D341Med (cell line): ENCODE measurements at places on chromosomes 4 and X.

GRCh38 chr4:123603165-123603564 is 206.6 kb downstream of the SPRY1 start:
- DNase-seq, result no peak

- no peak for DNase-seq
These were observed 15.4 kb upstream of the ADH6 start for GRCh38 chr4:99234331-99235010.

DNA sequence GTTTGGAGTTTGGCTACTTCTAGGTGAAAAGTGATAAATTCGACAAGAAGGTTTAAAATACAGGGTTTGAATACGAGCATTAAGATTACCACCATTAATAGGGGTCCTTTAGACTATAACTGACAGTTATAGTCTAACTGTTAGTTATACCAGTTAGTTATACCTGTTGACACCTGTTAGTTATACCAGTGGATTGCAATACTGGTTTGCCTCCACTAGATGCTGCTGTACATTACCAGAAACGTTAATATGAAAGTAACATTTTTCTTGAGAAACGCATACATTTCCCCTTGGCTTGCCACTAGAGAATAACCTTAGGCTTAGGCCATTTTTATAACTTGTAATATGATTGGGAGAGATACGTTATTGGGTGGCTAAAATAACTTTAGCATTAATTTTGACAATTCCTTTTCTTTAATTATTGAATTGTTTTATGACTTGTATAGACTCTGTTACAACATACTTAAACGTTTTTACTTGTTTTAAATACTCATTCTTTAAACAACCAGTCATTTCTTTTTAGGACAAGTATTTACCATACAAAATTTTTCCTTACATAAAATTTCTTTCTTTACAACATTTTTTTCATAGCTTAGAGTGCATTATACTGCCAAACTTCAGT is 911.2 kb downstream of the FSTL5 start:
- DNase-seq, result peak; percentile 49

GRCh38 chr4:69858690-69859089 is 1.3 kb downstream of the SULT1E1 start:
- DNase-seq, result peak; percentile 17

GRCh38 chrX:153353416-153353815 is 19.5 kb downstream of the ZNF275 start:
- no peak for DNase-seq

GRCh38 chr4:4735870-4736269 is 123.6 kb upstream of the MSX1 start:
- DNase-seq, result no peak

GRCh38 chr4:17578482-17578891 is 1.5 kb downstream of the LAP3 start:
- DNase-seq, result no peak

GRCh38 chr4:112944006-112944405 is 105.4 kb upstream of the ANK2 start:
- no peak for DNase-seq

- DNase-seq, result no peak
These were observed 543.0 kb downstream of the SPRY1 start for GRCh38 chr4:123939621-123940020.

DNA sequence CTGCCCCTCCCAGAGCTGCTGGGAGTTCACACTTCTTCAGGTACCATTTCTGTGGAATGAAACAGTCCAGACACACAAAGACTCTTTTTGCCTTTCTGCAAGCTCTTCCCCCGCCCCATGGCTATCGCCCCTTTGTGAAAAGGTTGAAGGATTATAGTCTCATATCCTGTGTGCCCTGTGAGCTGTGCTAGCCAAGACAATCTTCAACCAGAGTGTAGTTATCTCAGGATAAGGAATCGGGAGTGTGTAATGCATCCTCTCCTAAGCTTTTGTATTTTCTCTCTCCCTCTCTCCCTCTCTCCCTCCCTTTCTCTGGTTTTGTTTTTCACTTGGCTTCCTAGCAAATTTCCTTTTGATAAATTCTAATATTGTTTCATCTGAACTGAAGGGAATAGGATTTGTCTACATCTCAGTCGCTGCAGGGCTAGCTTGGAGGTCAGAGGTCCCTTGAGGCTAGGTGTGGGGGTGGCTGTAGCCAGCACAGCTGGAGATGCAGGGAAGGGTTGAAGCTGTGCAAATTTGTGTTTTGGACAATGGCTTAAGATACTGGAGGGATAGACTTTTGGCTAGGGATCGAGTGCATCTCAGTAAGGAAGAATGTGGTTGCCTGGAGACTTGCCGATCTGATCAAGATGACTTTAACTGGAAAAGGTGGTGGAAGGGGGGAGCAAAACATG is 74.6 kb upstream of the NALF2 start:
- DNase-seq, result no peak

DNA sequence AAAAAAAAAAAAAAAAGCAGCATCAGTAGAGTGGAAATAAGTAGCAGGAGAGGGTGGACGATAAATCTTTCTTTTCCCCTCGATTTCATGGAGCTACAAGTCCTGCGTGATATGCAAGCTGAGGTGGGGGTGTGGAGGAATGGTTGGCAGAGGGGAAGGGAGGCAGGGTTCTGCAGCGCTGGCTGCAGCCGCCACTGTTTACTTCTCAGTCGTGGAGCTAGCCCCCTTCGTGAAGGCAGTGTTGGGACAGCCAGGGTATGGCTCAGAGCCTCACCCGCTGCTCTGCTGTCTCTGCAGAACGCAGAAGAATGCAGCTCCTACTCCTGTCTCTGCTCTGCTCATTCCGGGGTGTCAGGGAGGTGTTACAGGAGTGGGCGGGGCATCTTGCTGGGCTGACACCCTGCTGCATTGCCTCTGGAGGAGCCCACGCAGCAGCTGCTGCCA is 140.6 kb downstream of the GPM6A start:
- DNase-seq, result peak; percentile 24

DNA sequence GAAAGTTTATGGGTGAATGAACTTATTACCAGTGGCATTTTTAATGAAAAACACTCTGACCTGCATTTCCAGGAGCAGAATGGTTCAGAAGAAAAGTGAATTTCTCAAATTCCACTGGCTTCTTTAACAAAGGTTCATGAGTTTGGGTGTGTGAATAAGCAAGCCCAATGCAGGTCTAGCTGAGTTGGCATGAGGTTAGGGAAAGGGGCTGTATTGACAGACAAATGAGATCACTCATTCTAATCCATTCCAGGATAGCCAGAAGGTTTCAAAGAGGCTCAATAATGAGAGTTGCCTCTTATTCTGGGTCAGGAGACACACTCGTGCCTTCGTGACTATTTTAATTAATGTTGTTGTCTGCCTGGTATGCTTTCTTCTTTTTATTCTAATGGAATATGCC is 43.7 kb upstream of the NPY2R start:
- DNase-seq, result no peak

GRCh38 chr4:153131596-153131995 is 72.6 kb upstream of the TRIM2 start:
- no peak for DNase-seq

DNA sequence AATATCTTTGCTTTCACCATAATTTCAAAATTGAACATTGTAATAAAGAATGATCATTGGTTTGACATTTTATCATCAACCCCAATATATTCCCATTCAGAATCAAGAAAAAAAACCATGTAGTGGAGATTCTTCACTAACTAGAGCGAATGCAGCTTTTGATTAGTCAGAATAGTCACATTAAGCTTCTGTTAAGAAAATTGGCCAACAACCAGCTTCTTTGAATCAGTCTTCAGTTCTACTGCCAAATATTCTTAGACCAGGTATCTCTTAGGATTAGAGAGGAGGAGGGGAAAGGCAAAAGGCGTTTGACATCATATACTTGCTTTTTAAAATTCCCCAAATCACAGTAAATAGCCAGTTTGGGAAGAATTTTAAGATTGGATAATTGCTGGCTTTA is 22.2 kb upstream of the TBC1D8B start:
- DNase-seq, result no peak

DNA sequence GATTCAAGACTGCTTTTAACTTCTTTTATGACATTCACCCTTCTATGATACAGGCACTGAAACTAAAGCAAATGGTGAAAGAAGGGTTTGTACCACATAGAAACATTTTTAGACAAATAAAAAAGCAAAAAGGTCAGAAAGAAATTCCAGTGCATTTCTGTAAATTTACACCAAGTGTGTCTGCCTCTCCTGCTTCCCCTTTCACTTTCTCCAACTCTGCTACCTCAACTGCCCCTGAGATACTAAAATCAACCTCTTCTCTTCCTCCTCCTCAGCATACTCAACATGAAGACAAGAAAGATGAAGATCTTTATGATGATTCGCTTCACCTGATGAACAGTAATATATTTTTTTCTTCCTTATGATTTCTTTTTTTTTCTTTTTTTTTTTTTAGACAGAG is 187.9 kb downstream of the LRBA start:
- DNase-seq, result no peak

DNA sequence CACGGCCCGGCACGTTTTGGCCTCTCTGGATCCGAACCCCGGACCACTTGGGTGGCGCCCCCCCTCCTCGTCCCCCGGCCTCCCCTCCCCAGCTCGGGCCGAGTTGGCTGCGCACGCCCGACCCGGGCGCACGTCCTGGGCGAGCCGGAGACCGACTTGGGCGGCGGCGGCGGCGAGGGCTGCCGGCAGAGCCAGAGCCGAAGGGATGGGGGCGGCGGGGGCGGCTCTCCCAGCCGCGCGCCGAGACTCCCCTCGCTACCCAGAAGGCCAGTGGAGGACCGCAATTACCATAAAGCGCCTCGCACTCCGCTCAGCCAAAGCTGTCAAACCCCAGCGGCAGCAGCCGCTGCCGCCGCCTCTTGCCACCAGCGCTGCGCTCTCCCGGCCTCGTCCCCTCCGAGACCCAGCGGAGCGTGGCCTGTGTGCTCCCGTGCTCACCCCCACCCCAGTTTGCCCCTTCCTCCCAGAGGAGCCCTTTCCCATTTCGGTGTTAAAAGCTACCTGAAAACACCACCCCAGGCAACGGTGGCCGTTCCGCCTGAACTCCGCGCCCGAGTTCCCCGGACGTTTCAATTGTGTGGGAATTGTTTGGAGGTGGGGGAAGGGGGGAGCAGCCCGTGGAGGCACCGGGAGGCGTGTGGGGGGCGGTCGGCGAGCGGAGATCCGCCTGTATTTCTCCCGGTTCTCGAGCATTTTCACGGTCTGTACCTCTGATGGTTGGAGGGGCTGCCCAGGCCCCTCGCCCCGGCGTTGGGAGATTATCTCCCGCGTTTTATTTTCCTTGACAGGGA is 701 bp upstream of the BCOR start:
- peak; percentile 67 for DNase-seq

DNA sequence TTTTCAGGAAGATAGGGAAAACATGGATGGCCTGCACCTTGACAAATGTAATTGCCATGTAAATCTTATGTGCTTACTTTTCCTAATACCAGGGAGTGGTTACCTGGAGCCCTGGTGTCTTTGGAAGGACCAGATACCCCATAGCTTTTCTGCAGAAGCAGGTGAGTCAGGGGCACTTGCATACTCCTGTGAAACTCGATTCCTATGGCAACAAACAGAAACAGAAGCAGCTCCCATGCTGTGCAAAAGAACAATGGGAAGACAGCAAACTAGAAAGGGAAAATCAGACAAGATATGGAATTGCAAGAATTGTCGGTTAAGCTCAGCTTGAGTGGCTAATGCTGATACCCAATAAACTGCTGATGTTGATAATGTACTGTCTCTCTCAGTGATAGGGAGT is 117.4 kb upstream of the AFF2 start:
- DNase-seq, result no peak

DNA sequence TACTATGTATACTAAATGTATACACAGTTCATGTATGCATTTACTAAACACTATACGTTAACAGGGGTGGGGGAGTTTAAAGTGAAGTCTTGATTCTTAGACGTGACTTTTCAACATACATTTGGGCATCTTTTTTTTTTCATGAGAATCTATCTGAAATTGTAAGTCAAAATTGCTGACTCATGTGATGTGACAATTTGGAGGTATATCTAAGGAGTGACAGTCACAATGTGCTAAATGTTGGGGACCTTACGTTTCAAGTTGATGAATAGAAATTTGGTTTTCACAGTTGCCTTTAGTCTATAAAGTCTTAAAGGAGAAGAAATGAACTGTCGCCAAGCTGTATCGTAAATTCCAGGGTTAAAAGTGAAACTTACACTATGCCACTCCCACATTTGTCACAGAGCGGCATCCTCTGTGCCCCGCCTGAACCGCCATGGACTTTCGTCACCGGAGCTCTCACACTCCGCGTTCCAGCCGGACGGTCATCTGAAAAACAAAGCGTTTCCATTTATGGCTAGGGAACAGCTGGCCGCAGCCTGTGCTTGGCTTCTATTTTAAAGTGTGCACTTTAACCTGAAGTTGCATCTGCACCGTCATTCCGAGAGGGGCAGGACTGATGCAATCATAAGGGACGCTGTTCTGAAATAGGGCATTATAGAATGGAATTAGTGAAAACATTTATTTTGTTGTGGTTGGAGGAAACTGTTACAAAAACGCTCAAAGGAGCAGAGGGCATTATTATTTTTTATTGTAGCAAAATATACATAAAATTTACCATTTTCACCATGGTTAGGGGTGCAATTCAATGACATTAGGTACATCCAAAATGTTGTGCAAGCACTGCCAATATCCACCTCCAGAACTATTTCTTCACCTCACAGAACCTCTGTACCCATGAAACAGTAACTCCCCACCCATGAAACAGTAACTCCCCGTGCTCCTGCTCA is 30.9 kb downstream of the PDLIM3 start:
- no peak for DNase-seq

DNA sequence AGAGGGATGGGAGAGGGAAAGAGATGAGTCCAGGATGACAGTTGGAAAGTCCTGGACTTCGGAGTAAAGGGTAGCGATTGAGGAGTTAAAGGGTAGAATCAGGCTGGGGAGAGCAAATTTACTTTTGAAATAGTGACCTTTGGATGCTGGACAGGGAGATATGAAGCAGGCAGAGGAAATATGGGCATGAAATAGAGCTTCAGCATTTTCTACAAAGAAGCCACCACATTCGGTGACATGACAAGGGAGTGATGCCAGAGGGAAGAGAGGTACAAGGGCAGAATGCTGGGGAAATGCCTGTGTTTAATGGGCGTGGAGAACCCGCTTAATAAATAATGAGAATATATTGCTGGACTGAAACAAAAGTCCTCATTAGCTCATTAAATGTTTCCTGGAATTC is 92.7 kb downstream of the TBL1X start:
- no peak for DNase-seq

DNA sequence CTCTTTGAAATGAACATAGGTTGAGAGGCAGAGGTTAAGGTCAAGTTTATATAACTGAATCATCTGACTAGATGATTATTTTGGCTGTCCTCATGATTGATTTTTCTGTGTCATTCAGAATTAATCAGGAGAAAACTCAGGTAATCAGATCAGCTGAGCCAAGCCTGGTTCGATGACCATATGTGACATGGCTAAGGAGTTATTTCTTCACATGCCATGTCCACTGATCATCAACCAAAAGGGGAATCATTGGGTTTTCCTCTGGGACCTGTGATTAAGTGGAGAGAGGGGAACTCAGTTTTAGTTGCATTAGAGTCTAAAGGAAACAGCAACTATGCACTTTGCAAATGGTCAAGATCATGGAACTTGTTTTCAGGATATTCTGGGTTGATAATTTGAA is 20.3 kb upstream of the PACRGL start:
- DNase-seq, result no peak

- DNase-seq, result no peak
These were observed 492 bp upstream of the SLIT2 start for GRCh38 chr4:20251031-20251795.
